ENCODE measurements at places on chromosomes 6 and 20. TPM values are rescaled to one million over a fixed set of nuclear protein-coding genes. Genes with fewer than 3 reads are reported as not detected.

The OLIG3 gene
- not detected for total RNA-seq

The ADGRF1 gene
- not detected for total RNA-seq

The RPRD1B gene
- 18.9 TPM for total RNA-seq

The LY6G6F gene
- total RNA-seq = not detected

The BEND6 gene
- 0.27 TPM for total RNA-seq
